HepG2 (cell line): ENCODE measurements at places on chromosomes 2 and 18. TPM values are rescaled to one million over a fixed set of nuclear protein-coding genes. Genes with fewer than 3 reads are reported as not detected.
A peak's percentile ranks its signal among the peaks of the same experiment; 100 is the strongest.

DNA sequence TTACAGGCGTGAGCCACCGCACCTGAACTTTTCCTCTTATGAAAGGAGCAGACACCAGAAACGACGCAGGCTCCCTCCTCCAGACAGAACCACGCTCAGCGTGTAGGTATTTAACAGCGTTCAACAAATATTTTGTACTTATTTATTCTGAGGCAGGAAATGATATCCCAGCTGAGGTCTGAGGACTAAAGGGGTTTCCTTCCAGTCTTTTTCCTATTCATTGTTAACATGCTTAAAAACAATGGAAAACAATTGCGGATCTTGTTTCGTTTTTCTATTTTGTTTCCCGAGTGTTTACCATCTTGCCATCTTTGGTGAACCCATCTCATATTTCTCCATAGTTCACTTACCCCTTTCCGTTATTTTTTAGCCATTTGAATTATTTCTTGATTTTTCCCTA, 43.7 kb upstream of the FOSL2 start:
- DNase-seq: no peak

GRCh38 chr2:231939022-231939421, 12.8 kb upstream of the NPPC start:
- no peak for DNase-seq

GRCh38 chr2:240997856-240998705, at the start of gene SNED1:
TSS of gene SNED1 (plus strand) at chr2:240998618. CDS start at chr2:240998838, 220 bp downstream.
- DNase-seq: peak; percentile 65

- DNase-seq: no peak
Measured at GRCh38 chr2:232675381-232675780, 21.8 kb upstream of the GIGYF2 start.

MAPRE2 gene
- 34.5 and 59.9 TPM in 2 replicates for total RNA-seq

DNA sequence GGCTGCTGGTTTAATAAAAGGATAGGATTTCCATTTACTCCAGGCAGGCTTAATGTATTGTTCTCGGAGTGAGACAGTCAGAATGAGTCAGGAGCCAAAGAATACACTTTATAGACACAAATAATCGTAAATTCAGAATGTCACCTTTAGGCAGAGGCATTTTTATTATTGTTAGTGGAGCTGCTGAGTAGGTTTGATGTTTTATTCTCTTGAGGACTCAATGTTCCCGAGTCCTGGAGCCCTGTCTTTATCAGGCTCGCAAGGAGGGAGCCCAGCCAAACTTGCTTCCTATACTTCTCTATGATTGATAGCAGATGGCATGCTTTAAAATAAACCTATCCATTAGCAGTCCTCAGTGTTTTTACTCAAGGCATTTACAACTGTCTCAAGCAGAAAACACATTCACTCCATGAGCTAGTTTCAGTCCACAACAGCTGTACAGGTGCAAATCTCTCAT, 492.3 kb upstream of the ZEB2 start:
- no peak for DNase-seq

ARHGEF33 gene
- not detected in 2 replicates for total RNA-seq

TMEM178A gene
- total RNA-seq: 0.38 TPM in 1 of 2 replicates, not detected in the other

DNA sequence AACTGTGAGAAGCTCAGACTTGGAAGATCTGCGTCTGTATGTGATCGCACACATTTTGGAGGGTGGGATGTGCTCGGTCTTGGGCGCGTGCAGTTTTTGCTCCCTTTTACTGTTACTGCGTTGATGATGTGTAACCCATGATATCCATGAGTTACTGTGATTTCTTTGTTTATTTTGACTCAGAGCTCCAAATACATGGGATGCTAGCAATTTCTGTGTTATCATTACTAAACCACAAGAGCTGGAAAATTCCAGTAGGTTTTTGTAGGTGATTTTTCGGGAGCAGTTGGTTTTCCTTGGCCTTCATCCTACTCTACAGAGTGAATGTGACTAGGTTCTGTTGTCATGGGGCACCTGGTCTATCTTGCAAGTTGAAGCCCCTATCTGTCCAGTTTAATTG, 124.2 kb downstream of the AGAP1 start:
- DNase-seq: no peak

- DNase-seq: no peak
Measured at GRCh38 chr2:12397854-12398253, 318.9 kb upstream of the TRIB2 start.

DNA sequence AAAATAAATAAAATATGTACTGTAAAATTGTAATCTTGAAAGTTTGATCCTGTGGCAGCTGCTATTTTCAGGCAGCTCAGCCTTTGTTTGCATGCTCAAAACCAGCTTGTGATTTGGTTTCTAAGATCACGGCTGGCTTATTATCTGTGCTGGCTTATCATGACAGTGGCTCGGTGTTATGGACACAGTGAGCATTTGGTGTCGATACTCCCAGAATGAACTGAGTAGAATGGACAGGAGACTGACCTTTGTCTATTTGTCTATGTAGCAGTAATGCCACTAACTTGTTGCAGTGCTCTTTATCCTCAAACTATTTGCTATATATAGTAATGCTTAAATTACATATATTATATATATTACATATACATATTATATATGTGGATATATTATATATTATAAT, 58.8 kb downstream of the NEDD4L start:
- peak; percentile 66 for DNase-seq

DLGAP1 gene
- not detected in 2 replicates for total RNA-seq

DNA sequence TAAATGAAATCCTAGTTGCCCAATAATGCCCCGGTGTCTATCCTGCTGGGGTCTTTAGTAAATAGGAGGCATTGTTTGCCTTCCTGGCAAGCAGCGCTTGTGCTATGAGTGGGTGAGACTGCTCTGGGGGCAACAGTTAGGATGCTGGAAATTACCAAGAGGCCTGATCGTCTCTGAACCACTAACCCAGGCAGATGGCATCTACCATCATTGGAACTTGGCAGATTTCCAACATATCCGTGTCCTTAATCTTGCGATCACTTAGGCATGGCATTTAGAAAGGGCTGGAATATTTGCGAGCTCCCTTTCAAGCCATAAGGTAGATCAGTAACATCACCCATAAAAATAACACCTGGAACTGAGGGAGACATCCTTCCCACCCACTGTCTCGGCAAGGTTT, 18.8 kb upstream of the SH3RF3 start:
- DNase-seq: no peak

DNA sequence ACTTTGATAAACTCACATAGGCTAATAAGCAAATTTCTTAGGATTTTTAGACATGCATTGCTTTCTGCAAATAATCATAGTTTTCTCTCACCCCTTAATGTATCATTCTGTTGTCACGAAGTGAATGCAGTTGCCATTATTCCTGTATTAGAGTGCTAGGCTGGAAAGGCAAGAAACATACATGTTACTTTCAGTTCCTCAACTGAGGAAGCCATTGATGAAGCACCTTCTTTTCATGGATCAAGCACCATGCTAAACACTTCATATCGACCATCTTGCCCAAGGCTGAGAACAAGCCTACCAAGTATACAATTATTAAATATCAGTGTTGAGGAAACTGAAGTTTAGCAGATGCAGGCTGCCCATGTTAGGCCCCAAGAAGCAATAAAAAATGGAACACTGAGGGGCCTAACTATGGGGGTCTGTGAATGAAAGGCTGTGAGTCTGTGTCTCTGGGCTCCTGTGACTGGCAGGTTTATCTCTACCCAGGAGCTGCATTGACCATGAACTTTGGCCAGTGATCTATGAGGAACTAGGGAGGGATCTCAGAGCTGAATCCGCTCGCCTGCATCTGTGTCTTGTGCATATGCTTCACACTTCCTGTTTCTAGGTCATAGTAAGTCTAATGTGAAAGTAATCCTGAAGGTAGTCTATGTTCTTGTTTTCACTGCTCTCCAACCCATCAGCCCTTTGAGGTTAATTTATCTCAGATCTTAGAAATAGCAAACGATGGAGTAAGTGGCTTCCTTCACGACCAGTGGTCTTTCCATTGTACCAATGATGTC, 16.0 kb upstream of the TSPYL6 start:
- no peak for DNase-seq

- DNase-seq: no peak
Measured at GRCh38 chr2:37984589-37984988, 59.5 kb downstream of the RMDN2 start.

SCYGR1 gene
- not detected in 2 replicates for total RNA-seq

DNA sequence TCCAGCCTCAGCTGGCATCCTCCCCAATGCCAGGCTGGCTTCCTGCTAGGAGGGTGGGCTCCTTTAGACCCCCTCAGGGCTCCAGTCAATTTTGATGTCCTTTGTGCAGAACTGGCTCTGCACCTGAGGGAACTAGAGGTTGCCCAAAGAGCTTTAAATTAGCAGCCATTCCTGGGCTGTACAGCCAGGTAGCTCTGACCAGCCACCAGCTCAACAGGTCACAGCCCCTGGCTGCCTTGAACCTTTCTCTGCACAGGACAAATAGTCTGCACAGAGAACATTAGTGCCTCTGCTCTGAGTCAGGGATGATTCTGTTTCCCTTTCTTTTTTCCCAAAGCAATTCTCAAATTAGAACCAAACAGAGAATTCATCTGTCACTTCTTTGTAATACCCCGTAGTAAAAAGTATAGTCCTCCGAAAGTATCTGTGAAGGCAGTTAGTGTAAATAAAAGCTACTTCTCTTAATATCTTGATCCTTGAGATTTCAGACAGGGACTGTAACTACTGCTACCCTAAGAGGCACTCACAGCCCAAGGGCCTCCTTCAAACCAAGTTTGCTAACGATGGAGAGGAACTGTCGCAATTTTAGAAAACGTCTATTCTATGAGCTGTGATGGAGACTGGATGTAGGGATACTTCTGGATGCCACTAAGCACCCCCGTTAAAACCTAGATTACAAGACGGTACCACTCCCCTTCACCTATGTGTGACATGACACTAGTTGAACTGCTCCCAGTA, 3.0 kb downstream of the TTC32 start:
- DNase-seq: no peak

- DNase-seq: peak; percentile 14
Measured at GRCh38 chr18:61581578-61582201, 248.5 kb downstream of the CDH20 start.
